Activated naive CD4-positive, alpha-beta T cell treated with anti-CD3 and anti-CD28 coated beads, Interleukin-2, amount 50 U/mL, for 16 hours (primary cell): ENCODE measurements at places on chromosomes 3 and 15.
A peak's percentile ranks its signal among the peaks of the same experiment; 100 is the strongest.

- peak; percentile 83 for DNase-seq
Measured at GRCh38 chr3:148991219-148992026, at the start of gene GYG1. Gene GYG1 (plus strand): TSS chr3:148991540. CDS start chr3:148991641, 101 bp downstream.

- DNase-seq: no peak
Measured at GRCh38 chr3:183494341-183494740, 61.2 kb downstream of the KLHL6 start.

DNA sequence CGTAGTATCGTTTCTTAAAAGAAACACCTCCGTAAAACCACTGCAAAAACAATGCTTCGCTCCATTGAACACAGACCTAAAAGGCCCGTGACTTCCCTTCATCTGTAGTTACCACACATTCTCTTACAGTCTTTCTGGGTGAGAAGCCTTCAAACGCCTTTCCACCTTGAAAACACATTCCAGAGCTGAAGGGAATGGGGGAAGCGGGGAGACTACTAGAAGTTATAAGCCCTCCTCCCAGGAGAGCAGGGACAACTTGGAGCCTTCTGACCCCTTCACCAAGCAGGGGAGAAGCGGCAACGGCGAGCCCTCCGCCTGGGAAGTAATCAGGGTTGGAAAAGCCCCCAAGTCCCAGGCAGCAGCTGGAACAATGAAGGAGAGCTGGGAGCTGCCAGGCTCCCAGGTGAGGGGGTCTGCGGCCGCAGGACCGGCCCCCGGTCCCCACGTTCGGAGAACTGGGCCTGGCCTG, 461 bp downstream of the SECISBP2L start:
- DNase-seq: no peak

DNA sequence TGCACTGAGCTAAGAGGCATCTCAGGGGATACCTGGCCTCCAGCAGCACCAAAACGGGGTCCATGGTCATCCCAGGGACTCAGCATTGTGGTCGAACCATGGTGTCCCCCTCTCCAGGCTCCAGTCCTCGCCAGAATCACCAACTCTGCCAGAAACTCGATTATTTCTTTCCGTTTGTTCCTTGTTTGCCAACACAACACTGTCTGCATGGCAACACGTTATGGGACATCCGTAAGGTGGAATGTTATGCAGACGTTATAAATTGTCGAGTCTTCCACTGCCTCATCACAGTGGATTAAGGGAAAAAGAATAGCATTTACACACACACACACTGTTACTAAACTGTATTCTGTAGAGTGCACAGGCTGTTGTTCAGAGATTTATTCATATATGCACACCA, 52.5 kb upstream of the RPL32 start:
- no peak for DNase-seq

DNA sequence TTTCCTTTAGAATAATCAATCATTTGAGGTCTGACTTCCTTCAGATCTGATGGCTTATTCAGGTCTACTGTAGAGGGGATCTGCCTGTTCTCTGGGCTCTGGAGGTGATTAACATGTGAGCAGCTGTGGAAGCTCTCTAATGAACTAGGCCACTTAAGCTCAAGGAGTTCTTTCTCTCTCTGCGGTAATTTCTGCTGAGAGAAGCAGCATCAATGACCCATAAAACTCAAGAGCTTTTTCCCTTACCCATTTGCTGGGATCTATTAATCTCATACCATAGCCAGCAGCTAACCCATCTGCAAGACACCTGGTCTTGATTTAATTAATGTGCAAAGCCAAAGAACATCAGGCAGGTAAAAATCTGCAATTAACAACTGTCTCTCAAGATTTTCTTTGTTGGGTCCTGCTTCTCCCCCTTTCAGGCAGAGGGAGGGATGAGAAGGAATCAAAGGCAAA, 73.2 kb upstream of the DLG1 start:
- no peak for DNase-seq

DNA sequence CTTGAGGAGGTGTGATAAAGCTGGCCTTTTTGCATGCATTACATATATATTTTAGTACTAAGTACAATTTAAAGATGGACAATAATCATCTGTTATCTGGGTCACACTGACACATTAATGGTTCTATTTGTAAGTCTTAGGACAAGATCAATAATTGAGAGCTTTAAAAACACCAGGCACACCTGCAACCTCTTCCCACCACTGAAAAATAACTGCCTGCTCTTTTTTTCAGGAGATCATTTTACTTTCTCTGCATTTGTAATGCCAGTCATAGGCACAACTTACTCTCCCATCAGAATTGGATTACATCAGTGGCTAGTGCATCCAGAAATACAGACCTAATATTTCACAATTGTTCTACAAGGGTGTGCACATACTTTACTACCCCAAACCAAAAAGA, 149.8 kb downstream of the MECOM start:
- DNase-seq: no peak

DNA sequence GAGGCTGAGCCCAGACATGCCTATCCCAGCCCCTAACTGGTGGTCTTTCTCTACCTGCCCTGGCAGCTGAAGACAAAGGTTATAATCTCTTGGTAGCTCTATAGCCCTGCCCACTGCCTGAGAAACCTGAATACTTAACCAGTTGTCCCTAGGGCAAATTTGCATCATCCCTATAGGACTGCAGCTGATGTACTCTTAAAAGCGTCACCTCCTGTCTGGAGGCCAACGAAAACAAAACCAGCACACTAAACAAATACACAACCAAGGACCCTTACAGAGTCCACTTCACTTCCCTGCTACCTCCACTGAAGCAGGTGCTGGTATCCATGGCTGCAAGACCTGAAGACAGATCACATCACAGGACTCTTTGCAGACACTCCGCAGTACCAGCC, 98.0 kb downstream of the KCNAB1 start:
- no peak for DNase-seq

- no peak for DNase-seq
Measured at GRCh38 chr15:62528505-62528904, 363.4 kb upstream of the C2CD4B start.

DNA sequence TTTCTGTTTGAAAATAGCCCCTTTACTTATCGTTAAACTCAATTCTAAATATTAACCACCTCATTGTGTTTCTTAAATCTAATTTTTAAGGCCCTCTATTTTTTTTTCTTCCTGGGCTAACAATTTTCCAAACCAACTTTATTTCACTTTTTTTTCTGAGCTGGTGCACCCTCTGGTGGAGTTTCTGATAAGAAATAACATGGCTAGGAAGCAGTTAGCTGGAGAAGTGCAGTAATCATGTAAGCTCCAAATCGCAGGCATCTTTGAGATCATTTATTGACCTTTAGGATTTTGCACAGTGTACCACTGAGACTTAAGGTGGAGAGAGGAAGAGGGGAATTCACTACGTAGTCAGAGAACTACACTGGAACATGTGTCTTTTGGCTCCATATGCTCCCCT, 6.4 kb downstream of the TMEM207 start:
- no peak for DNase-seq

DNA sequence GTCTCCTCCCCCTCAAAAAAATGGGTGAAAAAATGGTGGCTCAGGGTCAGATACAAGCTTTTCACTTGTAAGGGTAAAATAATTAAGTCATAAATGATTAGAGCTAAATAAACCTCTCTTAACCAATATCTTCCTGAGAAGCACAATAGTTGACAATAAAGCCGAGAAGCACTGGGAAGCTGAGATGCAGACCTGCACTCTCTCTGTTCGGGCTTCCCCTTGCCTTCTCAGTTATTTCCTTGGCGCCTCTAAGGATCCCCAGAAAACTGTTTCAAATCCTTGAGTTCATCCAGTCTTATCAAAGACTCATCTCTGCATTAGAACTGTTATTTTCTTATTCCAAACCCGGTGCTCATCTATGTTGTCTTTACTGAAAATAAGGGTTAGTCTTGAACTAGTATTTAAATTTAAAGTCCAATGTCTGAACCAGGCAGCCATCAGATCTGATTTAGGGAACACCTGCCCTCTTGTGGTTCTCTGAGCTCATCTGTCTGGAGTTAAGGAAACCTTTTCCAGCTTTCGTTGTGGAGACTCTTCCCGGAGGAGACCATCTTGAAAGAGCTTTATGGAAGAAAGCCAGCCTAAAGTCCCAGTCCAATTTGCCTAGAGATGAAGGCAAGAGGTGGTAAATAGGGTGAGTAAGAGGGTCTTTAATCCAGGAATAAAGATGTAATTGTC, 256.4 kb upstream of the MCTP2 start:
- DNase-seq: no peak

DNA sequence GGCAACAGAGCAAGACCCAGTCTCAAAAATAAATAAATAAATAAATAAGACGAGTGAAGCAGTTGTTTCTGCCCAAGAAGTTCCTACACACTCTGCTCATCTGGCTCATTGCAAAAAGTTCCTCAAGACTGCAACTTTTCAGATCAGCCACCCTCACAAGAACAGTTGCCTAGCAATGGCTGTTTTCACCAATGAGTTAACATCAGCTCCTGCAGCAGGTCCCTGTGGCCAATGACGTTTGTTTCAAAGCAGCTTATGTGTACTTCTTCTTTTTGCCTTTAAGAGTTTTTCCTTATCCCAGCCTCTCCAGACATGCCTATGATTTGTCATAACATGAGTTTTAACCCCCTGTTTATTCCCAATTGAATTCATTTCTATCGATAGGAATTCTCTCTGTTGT, 118.4 kb upstream of the SPRED1 start:
- DNase-seq: no peak

DNA sequence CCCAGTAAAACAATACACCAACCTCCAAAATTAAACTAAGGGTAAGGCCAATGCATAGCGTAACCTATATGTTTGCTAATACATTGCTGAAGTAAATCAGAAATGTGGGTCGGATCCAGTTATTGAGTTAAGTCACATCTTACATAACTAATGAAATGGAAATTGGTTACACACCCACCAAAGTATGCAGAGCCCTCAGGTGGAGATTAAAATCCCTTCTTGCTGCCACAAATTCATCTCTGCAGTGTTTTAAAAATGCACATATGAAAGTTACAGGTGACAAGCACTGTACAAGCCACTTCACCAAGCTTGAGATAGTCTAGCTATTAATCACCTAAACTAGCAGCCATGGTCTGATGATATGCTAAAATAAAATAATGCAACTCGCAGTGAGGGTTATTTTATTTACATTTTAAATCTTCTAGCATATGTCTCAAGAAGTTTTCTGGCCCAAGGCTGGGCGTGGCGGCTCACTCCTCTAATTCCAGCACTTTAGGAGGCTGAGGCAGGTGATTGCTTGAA, 130.6 kb downstream of the AQP9 start:
- DNase-seq: no peak

GRCh38 chr3:47047673-47048072, 68.2 kb downstream of the NBEAL2 start:
- no peak for DNase-seq

DNA sequence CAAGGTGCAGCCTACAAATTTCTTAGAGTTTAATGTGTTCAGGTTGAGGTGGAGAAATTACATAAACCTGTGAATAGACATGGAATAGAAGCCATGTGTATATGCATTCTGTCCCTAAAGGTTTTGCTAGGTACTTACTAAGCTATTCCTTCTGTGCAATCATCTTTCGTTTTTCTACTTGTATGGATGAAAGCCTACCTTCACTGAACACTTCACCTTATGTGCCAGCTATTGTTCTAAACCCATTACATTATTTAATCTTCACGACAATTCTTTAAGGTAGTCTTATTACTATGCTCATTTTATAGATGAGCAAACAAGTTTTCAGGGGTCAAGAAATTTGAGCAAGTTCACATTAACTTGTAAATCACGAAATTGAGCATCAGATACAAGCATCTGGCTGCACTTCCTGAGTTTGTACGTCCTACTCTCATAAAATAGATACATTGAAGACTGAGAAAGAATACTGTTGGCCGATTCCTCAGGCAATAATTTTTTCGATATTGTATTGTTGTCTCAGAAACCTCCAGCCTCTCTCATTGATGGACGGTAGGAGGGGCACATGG, 635 bp upstream of the RCN2 start:
- no peak for DNase-seq

GRCh38 chr15:75231836-75232235, 26.3 kb upstream of the GOLGA6C start:
- DNase-seq: no peak

- no peak for DNase-seq
Measured at GRCh38 chr3:68123231-68123630, 468.8 kb upstream of the SUCLG2 start.

GRCh38 chr3:141259821-141260629, 28.4 kb downstream of the PXYLP1 start:
- DNase-seq: no peak

DNA sequence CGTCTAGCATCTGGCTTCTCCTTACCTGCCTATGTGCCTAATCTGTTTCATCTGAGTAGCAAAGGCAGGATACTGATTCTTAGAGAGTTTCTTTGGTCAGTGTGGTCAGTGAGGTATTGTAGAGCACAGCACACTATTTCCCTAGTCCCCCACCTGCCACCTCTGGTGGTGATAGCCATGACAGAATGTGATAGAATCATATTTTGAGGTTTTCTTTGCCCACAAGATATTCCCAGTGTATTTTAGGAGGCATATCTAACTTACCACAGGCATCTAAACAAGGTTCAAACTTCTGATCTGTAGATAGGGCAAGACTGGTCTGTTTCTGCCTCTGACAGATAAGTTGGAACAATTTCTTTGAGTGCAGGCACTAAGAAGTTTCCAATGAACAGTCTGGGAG, 188.0 kb downstream of the SOX2 start:
- no peak for DNase-seq

- no peak for DNase-seq
Measured at GRCh38 chr3:115292677-115293165, 145.6 kb upstream of the ZBTB20 start.

DNA sequence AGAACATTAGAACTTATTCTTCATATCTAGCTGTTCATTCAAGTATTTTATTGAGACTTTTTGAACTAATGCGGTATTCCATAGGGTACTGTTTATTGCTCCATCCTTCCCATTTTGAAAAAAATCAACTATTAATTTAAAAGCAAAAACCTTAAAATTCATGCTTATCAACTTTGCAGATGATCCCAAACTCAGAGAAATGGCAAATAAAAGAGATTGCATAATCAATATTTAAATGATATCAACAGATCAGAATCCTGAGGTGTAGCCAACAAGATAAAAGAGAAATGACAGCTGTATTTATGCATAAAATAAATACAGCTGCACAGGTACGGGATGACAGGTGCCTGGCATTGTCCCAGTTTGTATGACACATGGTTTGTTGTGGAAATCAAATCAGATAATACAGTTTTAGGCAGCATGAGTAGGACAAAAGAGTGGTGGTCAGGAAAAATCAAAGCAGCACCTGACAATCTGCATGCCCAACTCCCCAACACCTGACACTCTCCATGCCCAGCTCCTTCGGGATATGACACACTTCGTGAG, 42.4 kb upstream of the CMTM8 start:
- no peak for DNase-seq

DNA sequence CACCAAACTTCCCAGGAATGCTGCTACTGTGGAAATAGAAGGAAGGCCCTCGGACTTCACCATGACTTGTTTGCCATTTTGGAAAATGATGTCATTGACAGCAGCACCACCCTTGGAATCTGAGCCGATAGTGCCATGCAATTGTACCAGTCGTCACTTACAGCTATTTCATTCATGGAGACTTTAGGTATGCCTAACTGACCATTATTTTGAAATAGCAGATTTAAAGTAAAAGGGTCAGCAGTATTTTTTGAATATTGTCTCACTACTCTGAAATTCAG, 66.0 kb upstream of the ARL8B start:
- no peak for DNase-seq

- DNase-seq: no peak
Measured at GRCh38 chr3:150106740-150107428, 136.2 kb upstream of the PFN2 start.
